Inflammatory macrophage treated with lipopolysaccharide for 4 hours (primary cell): ENCODE measurements at places on chromosomes 2 and 18.

DNA sequence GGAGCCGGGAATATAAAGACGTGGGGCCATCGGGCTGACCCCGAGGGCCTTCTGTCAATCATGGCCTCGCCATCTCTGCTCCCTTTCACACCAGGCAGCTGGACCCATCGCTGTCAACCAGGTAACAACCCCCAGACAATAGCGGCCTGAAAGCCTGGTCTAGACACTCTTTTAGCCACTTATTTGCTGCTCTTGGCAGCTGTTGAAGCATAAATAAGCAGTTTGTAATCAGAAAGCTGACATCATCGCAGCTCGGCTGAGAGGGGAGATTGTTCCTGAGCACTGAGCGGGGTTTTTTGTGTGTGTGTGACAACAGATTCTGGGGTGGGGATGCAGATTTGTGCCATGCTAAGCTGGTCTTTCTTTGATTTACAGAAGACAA, 423.6 kb upstream of the POU3F3 start:
- no peak for DNase-seq

DNA sequence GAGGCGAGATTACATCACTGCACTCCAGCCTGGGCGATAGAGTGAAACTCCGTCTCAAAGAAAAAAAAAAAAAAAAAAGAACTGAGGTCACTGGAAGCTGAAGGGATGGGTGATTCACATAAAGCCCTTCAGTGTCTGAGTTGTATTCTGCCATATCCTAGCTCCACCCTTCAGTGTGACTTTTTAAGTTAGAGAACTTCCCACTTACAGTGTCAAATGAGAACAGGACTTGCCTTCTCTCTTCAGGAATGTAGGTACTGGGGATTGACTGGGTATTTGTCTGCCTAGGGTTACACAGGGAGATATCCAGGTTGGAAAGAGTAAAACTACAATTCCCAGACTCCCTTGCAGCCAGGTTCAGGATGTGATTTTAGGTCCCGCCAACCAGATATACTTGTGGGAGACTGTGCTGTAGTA, 37.9 kb downstream of the EHD3 start:
- peak; percentile 11 for DNase-seq

DNA sequence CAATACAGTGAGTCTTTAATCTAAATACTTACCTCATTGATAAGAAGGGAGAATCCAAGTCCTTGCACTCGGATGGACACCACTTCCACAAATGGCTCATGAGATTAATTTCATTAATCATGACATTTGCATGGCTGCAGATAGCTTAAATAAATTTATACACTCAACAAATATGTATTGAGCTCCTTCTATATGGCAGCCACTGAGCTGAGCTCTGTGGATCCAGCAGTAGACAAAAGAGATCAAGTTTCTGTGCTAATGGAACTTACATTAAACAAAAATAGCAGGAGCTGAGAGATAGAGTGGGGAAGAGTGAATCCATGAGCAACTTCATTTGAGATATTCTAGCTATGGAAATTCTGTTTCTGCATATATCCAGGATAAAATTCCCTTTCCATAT, 44.4 kb downstream of the RAB27B start:
- DNase-seq, result no peak

GRCh38 chr2:148920559-148920958, 45.5 kb downstream of the KIF5C start:
- no peak for DNase-seq

DNA sequence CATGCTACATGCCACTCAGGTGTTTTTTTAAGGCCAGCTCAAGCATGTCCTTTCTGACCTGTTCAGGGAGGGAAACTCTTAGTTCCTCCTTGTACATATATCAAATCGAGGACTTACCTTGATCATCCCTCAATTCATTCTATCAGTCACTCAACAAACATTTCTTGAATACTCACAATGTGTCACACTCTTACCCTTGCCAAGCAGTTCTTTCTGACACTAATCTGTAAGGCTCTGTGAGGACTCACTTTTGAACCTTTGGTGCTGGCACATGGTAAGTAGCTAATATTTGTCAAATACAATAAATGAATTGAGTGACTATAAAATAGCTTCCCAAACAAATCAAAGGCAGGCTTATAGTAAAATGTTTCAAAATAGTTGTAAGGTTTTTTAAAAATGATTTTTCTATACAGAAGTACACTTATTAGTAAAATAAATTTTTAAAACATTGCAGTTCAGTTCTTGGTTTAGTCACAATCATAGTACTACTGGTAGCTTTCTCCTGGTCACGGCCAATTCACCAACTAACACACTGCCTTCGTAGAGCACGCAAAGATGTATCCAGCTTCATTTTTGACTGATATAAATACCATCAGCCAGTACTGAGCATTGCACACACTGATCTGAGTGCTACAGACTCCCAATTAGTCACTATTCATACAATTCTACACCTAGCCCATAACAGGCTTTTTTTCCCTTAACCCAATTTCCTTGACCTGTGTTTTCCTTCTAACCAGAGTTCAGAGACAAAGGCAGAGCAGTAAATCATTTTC, 50.9 kb downstream of the ZEB2 start:
- DNase-seq, result no peak

DNA sequence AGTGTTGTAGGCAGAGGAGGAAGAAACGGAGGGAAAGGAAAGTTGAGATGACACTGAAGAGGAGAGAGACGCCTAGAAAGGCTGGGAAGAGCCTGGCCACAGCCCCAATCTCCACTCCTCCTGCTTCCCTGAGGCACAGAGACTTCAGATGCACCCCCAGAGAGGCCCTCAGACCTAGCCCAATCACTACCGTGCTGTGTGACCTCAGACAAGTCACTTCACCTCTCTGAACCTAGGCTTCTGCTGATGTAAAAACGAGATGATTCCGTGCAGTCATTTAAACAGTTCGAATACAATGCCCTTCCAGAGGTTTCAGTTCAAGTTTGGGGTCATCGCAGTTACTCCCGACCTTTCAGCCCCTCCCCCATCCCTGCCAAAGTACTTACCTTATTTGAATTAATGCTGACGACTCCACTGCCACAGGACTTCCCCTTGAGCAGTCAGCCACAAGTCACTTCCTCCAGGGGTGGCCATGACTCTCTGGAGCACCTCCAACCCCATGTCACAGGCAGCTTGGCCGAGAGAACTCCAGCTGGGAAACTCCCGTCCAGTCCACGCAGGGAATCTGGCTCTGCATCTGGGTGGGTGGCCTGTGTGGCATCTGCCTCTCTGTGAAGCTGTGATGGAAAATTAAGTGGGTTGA, 105.2 kb upstream of the ID2 start:
- peak; percentile 80 for DNase-seq

GRCh38 chr2:110873056-110873502, 140.7 kb downstream of the ACOXL start:
- DNase-seq, result peak; percentile 12

GRCh38 chr2:17800219-17800618, 16.0 kb upstream of the MSGN1 start:
- DNase-seq, result no peak

GRCh38 chr2:102112271-102112670, 30.3 kb upstream of the IL1R1 start:
- no peak for DNase-seq

DNA sequence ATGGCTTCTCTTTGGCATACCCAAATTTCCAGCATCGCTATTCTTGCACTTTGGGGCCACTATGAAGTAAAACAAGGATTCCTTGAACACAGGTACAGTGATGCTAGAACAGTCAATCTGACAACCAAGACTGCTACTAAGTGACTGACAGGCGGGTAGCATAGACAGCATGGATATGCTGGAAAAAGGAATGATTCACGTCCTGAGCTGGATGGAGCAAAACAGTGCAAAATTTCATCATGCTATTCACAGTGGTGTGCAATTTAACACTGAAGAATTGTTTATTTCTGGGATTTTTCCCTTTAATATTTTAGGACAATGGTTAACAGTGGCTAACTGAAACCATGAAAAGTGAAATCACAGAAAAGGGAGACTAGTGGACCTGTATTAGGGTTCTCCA, 1511.2 kb upstream of the ZEB2 start:
- no peak for DNase-seq

DNA sequence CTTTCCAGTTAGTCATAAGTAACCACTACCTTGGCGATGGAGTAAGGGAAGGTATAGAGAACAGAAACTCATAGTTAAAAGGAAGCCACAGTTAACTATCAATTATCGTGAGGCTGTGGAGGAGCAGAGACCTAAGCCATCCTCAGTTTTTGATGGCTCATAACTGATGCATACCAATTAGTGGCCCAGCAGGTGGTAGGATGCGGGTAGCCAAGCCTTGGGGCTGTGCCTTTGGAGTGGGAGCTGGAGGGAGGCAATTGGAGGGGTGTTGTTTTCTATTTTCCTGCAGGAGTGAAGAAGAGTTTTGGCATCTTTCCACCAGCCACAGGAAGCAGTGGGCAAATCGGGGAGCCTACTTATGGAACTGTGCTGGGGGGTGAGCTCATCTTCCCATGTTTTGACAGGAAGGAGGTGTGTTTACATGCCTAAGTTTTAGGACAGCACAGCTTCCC, 194.8 kb downstream of the TPGS2 start:
- no peak for DNase-seq

DNA sequence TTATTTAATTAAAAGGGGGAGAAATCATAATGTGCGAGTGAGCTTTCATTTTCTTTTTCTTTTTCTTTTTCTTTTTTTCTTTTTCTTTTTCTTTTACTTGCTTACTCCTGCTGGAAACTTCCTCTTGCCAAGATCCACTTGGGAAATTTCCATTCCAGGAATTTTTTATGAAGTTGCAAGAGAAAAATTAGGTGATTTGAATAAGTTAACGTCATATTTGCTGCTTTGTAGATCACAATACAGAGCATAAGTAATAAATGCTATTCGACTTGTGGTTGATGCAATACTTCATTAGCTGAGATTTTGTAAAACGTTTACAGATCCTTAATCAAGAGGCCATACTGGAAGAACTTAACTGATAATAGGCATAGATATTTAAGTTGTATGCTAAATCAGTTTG, 354.7 kb upstream of the SMIM21 start:
- no peak for DNase-seq
